ENCODE measurements at places on chromosomes 4 and X. TPM values are rescaled to one million over a fixed set of nuclear protein-coding genes. Genes with fewer than 3 reads are reported as not detected.
A peak's percentile ranks its signal among the peaks of the same experiment; 100 is the strongest.

DNA sequence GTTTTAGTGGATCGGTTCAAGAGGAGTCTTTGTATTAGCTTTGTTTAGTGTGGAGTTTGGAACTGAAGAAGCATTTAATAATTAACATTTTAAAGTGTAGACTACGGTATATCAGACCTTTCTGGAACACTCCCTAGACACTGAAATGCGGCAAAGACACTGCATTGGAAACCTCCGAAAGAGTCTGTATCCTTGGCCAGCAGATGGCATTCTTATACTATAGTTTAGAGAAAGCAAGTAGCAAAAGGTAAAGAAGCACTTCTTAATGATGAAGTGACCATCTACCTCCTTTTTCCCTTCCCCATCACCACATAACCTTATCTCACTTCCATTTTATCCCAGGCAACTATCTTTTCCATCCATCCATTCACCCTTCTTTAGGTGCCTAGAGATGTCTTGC, 7.6 kb downstream of the FABP2 start:
- DNase-seq = peak; percentile 2

- DNase-seq = no peak
Measured at GRCh38 chr4:82388405-82388804, 14.6 kb upstream of the HNRNPD start.

DNA sequence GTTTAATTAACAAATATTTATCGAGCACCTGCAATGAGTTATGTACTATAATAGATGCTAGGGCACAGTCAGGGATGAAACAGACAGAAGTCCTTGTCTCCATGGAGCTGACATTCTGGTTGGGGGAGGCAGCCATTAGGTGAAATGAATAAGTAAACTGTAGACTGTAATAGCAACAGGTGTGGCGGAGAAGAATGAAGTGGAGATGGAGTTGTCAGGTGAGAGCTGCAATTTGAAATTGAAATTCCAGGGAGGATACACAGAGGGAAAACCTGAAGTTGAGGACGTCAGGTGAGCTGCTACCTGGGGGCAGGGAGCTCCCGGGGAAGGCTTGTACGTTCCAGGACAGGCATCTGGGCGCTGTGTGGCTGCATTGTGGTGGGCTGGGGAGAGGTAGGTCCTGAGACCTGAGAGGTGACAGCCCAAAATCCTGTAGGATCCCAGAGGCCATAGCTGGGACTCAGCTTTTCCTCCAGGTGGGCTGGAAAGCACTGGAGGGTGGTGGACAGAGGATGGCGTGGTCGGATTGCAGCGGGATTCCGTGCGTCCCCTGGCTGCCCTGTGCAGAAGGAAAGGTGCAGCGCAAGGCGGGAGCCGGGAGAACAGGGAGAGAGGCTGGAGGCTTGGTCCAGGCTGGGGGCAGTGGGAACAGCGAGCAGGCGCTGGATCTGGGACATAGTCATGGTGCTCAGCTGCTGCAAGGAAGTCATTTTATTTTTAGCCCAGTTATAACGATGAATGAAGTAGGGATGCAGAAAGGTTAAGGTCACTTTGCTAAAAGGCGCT, 24.8 kb downstream of the CYTL1 start:
- no peak for DNase-seq

GRCh38 chr4:126267689-126268088, 952.9 kb downstream of the FAT4 start:
- DNase-seq = no peak

DNA sequence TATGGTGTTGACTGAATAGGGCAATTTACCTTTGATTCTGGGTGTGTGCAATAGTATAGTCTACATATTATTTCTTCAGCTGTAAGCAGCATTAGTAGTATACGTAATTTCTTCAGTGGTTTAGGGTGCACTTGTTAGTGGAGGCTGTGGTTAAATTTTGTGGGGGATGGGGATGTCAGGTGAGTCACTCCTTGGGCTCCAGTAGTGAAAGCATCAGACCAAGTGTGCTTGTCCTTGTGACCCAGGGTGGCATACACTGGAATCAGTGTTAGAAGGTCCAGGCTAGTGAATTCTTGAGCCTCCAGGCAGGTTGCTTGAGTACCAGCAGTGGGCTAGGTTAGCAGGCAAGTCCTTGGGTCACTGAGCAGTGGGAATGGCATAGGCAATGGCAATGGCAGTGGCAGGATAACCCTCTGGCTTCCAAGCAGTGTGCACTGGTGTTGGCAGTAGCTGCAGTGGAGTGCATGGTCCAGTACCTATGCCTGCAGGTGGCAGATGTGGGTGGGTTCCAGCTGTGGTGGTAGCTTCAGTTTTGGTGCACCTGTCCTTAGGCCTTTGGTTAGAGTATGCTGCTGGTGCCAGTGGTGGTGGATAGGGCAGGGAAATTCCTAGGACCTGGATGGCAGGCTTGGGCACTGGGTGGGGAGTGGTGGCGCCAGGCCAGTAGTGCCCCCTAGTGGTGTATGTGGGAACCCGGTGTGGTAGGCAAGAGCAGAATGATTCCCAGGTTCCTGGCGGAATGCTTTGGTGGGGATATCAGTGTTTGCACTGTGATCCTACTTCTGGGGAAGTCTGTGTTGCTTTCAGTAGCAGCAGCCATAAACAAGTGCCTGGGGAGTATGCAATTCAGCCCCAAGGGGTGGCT, 531.0 kb downstream of the SMARCA1 start:
- DNase-seq = no peak

GRCh38 chr4:159227984-159228383, 125.1 kb downstream of the RAPGEF2 start:
- DNase-seq = peak; percentile 71

DNA sequence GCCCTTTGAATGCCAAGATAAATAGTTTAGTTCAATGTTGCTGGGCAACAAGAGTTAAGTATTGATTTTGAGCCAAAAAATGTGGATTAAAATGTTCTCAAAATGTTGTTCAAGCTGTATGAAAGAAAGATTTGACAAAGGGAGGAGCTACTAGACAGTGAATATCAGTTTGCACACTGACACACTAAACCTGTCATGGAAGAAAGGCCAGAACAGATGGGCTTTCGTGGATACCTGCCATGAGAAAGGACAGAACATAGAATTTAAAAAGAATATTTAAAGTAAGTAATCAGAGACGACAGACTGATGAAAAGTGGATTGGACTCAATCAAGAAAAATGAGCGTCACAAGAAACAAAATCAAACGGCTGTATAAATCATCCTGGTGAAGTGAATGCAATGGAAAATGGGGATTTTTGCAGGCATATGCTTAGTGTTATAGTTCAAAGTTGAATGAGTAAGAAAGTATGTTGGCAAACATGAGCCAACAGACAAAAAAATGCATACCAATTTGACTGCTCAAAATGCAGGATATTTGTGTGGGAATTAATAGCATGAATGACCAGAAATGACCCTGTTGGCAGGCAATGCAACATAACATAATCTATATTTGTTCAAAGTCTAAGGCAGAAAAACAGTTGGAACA, 7.4 kb downstream of the PCDH18 start:
- DNase-seq = no peak

Gene CLNK
- total RNA-seq = not detected

Gene SAGE1
- total RNA-seq = not detected

Gene CXCL9
- not detected for total RNA-seq

All from Daoy (cell line).